CD4-positive, alpha-beta T cell (primary cell): ENCODE measurements at places on chromosomes 1 and 21.

- no peak for DNase-seq
Measured at GRCh38 chr1:199163267-199163666, 524.4 kb downstream of the PTPRC start.

- no peak for DNase-seq
Measured at GRCh38 chr1:17822741-17823426, 67.8 kb downstream of the ACTL8 start.

DNA sequence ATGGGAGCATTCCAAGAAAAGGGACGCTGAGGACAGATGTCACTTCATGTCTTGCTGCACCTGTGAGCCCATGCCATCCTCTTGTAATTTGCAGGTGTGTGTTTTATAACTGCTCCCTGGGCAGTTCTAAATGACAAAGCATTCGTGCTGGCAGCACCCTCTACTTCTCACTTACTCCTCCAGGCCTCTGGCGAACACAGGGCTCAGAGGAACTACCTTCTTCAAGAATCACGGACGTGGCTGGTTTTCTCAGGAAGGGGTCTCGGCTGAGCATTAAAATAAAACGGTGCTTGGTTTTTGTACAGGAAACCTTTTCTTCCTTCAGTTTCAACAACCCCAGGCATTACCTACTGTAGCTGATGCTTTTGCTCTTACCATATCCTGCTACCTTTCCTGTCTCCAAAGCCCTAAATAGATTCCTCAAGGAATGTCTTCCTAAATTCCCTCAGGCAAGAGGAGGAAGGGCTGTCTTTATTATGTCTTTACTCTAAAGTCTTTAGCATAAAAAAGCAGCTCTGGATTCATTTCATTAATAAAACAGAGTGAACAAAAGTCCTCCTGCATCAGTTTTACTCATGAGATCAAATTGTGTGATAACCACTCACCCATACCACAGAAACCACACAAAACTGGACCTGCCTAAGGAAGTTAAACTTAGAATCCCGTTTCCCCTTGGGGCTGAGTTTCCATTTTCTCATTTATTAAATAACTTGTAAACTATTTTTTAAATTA is 79.0 kb upstream of the MAP10 start:
- DNase-seq = no peak

GRCh38 chr1:52127181-52128180 is 14.4 kb upstream of the ZFYVE9 start:
- peak; percentile 54 for DNase-seq

DNA sequence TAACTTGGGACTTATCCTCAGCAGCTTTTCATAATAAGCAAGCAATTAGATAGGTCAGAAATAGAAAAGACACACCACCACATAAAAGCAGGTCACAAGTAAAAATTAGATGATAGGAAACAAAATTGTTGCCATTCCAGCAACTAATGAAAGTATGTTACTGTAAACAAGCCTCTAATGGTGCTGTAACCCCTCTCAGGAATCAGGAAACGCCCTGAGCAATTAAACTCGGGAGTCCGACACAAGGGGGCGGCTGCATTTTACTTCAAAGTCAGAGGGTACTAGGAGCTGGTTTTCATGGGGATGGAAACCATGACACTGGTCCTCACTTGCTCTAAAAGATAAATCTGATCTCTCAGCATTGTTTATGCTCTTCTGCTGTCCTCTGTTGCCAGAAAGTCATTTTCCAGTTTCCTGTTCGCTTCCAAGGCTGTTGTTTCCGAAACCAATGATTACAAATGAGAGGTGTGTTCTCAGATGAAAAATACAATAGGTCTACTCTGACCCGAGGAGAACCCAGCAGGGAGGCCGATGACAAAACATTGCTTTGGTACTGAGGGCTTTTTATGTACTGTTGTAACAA is 93.4 kb downstream of the TGFBR3 start:
- no peak for DNase-seq

DNA sequence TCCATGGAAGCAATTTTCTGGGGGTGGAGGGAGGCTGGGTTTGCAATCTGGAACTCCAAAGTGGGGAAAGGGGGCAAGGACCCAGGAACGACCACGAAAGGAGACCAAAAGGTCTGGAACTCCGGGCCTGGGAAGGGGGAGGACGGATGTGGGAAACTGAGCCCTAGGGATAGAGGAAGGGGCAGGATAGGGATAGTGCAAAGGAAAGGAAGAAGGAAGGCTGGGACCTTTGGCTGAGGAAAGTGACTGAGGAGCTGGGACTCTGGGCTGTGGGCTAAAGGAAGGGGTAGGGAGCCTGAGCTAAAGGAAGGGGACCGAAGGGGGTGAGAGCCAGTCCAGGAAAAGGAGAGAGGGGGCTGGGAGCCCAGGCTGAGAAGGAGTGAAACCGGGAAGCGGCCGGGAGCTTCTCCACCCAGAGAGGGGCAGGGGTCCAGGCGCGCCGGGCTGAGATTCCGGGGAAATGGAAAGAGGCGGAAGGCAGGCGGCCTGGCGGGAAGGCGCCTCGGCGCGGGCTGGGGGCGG is 395 bp downstream of the SLC9A1 start:
- DNase-seq = no peak

DNA sequence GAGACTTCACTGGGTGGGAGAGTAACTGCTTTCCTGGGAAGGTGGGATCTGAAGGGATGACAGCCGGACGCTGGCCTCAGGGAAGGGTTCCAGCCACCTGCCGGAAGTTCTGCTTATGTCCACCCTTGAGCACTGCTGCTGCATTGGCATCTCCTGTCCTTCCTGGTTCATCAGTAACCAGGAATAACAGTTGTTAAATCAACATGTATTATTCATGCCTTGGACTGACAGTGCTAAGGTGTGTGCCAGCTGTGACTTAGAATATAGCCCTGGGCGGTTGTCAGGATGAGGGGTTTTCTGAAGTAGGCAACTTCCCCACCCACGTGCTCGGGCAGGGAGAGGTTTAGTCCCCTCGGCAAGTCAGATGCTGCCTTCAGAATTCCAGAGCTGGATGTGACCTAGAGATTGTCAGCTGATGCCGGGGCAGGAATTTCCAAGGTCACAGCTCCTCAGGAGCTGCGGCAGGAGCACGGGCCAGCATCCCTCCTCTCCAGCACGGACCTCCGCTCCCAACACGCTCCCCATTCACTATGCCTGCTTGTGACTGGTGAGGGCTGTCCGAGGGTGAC is 17.9 kb downstream of the CLDN14 start:
- no peak for DNase-seq

- DNase-seq = no peak
Measured at GRCh38 chr1:218478336-218478735, 133.2 kb downstream of the TGFB2 start.

GRCh38 chr1:5620418-5620817 is 371.8 kb downstream of the NPHP4 start:
- DNase-seq = no peak

DNA sequence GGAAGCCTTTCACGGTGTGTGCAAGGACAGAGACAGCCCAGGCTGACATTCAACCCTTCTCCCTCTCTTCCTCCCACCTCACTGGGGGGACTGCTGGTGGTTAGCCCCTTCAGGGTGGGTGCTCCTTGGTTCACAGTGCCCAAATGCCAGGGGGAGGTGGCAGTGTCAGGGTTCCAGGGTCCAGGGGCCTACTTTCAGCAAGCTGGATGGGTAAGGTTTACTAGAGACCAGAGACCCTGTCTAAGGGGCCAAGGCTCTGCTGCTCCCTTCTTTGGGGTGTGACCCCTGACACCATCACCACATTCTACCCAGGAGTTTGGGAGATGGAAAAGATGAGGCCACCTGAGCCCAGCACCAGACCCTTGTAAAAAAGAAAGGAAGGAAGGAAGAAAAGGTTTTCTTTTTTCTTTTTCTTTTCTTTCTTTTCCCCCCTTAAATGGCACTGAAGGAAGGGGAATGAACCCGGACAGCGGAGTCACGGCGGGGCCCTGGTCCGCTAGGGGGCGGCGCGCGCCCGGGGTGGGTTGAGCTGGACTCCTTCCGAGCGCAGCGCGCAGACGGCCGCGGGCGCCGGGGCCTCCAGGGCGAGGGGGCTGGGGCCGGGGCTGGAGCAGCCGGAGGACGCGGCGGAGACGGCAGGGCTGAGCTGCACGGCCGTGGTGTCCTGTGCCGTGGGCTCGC is 18.8 kb downstream of the KNCN start:
- DNase-seq = peak; percentile 64

- no peak for DNase-seq
Measured at GRCh38 chr1:45802343-45803298, 791 bp upstream of the MAST2 start.

DNA sequence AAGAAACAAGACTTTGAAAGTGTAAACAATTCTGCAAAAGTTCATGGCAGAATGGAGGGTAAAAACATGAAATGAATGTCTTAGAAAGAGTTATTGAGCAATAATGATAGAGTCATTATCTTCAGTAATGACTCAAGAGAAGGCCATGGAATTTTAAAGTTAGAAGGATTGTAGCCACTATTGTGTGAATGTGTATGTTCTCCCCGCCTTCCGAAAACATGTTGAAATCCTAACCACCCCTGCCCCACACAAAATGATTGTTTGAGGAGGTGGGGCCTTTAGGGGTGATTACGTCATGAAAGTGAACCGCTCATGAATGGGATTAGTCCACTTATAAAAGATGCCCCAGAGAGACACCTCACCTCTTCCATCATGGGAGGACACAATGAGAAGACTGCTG is 93.8 kb upstream of the CCDC190 start:
- DNase-seq = no peak

DNA sequence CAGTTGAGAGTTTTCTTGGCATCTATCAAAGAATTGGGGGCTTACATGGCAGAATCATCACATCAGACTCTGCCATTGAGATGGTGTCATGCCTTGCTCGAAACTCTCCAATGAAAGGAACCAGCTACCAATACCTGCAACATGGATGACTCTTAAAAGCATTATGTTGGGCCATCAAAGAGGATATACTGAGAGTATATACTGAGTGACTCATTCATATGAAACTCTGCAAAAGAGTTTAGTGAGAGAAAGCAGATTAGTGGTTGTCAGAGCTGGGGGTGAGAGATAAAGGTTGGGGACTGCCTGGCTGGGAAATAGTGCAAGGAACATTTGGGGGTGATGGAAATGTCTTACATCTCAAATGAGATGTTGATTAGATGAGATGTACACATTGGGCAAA is 14.7 kb upstream of the HMGB4 start:
- no peak for DNase-seq

DNA sequence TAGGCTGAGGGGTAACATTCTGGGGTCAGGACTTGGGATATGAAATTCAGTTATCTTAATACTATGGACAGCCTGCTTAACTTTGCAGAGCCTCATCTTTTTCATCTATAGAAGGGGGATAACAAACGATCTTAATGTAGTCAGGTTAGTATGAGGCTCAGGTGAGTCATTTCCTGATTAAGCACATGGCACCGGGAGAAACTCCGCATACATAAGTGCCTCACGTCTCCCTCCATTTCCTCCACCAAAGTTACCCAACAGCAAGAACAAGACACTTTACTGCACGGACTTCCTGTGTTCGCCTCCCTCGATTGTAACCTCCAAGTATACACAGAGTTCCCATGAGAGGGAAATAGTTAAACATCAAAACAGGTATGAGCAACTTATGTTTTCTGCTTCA is 112.7 kb upstream of the COA6 start:
- DNase-seq = peak; percentile 11

GRCh38 chr1:82962658-82963057 is 1036.3 kb downstream of the TTLL7 start:
- no peak for DNase-seq

GRCh38 chr21:22224261-22224660 is 1226.1 kb downstream of the NCAM2 start:
- DNase-seq = no peak

- DNase-seq = no peak
Measured at GRCh38 chr1:36737767-36738166, 255.1 kb upstream of the CSF3R start.

DNA sequence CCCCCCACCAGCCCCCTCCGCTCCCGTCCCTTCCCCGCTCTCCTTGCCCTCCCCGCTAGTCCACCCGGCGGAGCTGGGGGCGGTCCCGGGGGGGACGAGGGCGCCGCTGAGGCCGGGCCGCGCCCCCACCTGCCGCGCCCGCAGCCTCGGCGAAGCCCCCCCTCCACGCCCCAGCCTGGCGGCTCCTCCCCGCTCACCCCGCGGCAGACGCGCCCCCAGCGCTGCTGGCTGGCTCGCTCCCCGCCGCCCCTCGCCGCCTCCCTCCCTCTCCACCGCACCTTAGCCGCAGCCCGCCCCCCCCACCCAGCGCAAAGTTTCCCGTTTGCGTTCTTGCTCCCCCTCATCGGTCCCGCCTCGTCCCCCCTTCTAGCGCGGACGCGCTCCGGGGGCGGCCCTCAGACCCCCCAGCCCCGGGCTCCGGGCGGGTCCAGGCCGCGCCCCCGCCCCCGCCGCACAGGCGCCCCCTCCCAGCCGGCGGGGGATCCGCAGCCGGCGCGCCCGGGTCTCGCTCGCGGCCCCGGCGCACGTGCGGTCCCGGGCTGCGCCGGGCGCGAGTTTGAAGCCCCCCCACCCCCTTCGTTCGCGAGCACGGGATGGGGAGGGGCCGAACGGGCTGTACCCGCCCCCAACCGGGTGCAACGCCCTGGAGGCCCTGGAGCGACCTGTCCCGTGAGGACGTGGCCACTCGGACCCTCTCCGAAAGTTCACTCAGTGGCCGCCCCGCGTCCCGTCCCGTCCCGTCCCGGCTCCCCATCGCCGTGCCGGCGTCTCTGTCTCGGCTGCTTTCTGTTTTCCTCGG is 623 bp downstream of the PTPRF start:
- no peak for DNase-seq

DNA sequence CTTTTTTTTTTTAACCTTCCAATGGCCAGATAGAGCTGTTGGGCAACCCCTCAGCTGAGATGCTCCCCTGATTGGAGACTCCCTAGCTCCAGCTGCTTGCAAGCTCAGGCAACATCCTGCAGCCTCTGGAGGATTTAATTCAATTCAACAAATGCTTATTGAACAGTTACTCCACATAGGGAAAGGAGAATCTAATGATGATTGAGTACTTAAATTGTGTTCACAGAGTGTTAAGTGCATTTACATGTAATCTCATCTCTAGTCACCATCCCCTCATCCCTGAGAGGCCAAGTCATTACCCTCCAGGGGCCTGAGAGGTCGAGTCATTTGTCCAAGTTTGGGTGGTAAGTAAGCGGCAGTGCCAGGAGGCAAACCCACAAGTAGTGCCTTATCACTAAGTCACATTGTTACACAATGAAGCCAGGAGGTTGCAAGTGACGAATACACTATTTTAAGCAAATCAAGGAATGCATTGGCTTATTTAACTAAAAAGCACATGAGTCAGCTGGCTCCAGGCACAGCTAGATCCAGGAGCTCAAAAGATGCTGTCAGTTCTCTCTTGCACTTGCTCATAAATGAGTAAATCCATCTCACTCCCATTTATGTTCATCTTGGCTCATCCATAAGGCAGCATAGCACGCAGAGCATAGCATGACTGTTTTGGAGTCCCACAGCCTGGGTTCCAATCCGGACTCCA is 64.3 kb downstream of the OPTC start:
- no peak for DNase-seq

GRCh38 chr1:200304171-200304570 is 105.7 kb downstream of the ZNF281 start:
- DNase-seq = no peak
